Hematopoietic multipotent progenitor cell (in vitro differentiated cells): ENCODE measurements at places on chromosomes 5 and 9.

GRCh38 chr9:88767504-88767790, 223.8 kb upstream of the S1PR3 start:
- no peak for DNase-seq

DNA sequence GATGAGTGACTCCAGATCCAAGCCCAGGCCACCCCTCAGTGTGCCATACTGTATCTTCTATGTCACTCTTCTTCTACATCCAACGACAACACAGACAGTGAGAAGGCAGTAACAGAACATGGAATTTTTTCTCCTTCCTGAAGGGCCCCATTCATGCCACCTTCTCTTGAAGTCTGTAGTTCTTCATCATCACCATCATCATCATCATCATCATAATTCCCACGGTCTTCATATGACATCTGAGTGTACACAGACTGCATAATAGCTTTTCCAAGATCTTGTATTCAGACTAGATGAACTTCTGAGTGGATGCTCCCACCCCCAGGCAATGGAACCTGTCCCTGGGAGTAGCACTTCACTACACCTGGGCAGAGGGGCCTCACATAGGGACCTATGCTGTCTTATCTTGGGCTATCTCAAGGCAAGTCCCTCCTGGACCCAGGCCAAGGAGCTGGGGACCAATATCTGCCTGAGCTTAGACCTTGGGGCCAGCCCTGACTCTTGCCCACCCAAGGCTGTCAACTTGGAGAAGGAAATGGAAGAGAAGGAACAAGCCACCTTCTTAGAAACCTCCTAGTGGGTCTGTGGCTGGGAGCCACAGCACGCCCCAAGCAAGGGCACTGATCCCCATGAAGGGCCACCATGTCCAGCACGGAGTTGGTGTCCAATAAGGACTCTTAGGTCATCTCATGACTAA, 159.1 kb downstream of the FSTL4 start:
- DNase-seq = no peak

DNA sequence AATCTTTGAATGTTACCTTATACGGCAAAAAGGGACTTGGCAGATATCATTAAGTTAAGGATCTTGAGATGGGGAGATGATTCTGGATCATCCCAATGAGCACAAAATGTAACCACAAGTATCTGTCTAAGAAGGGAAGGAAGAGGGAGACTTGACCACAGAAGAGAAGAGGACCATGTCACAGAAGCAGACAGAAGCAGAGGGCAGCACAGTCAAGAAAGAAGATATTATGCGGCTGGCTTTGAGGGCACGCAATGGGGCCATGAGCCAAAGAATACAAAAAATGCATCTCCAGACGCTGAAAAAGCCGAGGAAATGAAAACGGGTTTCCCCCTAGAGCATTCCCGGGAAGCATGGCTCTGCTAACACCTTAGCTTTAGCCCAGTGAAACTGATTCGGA, 225.3 kb downstream of the NR2F1-AS1 start:
- DNase-seq = no peak

DNA sequence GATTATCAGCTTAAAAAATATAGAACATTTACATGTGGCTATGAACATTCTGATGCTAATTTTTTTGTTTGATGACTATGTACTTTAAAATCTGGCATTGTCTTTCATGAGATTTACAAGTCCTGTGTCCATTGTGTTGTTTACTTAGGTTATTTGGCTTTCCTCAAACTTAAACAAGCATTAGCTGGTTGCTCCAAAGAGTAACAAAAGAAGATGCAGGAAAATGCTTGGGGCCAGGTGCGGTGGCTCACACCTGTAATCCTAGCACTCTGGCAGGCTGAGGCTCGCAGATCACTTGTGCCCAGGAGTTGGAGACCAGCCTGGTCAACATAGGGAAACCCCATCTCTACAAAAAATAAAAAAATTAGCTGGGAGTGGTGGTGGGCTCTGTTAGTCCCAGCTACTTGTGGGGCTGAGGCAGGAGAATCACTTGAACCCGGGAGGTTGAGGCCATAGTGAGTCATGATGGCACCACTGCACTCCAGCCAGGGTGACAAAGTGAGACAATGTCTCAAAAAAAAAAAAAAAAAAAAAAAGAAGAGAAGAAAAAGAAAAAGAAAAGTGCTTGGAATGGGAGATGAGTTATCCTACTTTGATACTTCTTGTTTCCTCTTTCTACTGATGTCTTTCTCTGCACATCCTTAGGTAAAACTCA, 39.7 kb downstream of the PAM start:
- DNase-seq = no peak

- DNase-seq = no peak
Measured at GRCh38 chr9:81993656-81994055, 5.1 kb downstream of the SPATA31D1 start.

GRCh38 chr9:105331160-105331559, 86.7 kb downstream of the SLC44A1 start:
- no peak for DNase-seq

- no peak for DNase-seq
Measured at GRCh38 chr5:164353155-164353554, 847.7 kb downstream of the MAT2B start.

DNA sequence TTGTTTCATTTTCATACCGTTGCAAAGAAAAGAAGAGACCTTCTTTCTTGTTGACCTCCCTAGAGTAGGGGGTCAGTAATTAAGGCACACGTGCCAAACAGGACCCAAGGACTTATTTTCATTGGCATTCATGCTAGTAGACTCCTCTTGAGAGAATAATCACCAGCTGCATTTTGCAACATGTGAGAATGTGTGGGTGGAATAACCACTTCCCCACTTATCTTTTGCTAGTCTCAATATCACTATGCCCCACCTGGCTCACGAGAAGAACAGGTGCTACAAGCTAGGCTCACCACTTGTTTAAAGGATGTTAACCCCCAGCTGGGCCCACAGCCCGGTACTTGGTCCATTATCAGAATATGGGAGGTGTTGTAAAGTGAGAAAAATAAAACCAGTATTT, 460.7 kb upstream of the MEF2C start:
- DNase-seq = no peak

GRCh38 chr5:160119905-160120266, 636 bp upstream of the PWWP2A start:
- DNase-seq = no peak
